ENCODE measurements at places on chromosomes 4 and X. TPM values are rescaled to one million over a fixed set of nuclear protein-coding genes. Genes with fewer than 3 reads are reported as not detected.

CXCL3 gene
- total RNA-seq, result not detected

GRCh38 chr4:189823591-189823990 is 117.1 kb upstream of the FRG1 start:
- no peak for DNase-seq

BCORL1 gene
- 0.74 TPM for total RNA-seq

DNA sequence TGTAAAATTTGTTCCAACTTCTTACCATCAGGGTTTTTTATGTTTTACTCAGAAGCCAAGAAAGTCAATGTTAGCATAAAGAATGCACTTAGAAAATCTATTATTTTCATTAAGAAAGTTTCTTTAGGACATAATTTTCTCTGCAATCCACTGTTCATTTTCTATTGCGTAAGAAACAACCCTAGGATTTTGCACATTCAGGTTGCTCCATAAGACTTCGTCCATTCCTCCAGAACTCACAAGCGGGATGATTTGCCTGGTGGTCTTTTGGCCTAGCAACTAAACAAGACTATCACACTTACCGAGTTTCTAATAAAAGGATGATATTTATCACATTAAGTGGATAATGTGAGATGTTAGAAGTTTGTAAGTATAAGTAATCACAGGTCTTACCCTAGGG is 376.3 kb upstream of the INTU start:
- no peak for DNase-seq

GRCh38 chr4:171759274-171759673 is 53.9 kb upstream of the GALNTL6 start:
- no peak for DNase-seq

GRCh38 chr4:159269116-159269515 is 166.2 kb downstream of the RAPGEF2 start:
- no peak for DNase-seq

GRCh38 chrX:20224814-20225487 is 41.8 kb downstream of the RPS6KA3 start:
- peak; percentile 40 for DNase-seq

DNA sequence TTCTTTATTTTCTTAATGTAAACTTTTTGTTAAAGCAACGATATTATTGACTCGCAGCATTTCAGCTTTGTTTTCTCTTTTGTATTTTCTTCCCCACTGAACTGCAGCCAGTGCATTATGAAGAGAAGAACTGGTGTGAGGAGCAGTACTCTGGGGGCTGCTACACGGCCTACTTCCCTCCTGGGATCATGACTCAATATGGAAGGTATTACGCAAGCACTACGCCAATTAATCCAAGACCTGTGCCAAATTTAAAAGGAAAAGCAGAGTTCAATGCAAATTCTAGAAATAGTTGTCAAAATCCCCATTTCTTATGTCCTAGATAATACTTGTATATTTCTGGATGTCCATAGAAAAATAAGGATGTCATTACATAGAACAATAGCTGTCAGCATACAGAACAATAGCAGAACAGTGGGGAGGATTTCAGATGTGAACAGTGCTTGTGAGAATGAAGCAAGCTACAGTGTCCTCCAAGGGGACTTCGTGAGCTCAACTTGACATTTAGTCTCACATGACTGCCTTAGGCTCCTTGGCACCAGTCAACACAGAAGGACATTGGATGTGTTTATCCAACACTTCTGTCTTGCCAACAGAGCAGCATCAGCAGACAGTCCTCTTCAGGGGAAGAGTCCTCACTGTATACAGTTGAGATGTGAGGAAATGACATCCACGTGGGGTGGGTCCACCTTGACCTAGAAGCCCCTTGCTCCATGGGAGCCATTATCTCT is 85.9 kb downstream of the MAOA start:
- DNase-seq, result no peak

GRCh38 chr4:113957956-113958355 is 21.5 kb downstream of the ARSJ start:
- no peak for DNase-seq

- DNase-seq, result no peak
Measured at GRCh38 chr4:36226430-36227227, 17.7 kb downstream of the ARAP2 start.

RTL3 gene
- not detected for total RNA-seq

GRCh38 chr4:55409468-55410171 is 13.9 kb downstream of the TMEM165 start:
- DNase-seq, result peak; percentile 47

IL13RA2 gene
- 65.4 TPM for total RNA-seq

GRCh38 chrX:108298165-108298602 is 140.0 kb downstream of the COL4A6 start:
- DNase-seq, result no peak

HTR2C gene
- total RNA-seq, result 2.2 TPM

- DNase-seq, result no peak
Measured at GRCh38 chrX:13742397-13743176, 8.0 kb downstream of the OFD1 start.

XAGE1A gene
- 1.0 TPM for total RNA-seq

GRCh38 chrX:45873781-45874180 is 671.4 kb downstream of the ZNF674 start:
- DNase-seq, result no peak

- no peak for DNase-seq
Measured at GRCh38 chr4:3364634-3365314, 72.0 kb downstream of the RGS12 start.

DNA sequence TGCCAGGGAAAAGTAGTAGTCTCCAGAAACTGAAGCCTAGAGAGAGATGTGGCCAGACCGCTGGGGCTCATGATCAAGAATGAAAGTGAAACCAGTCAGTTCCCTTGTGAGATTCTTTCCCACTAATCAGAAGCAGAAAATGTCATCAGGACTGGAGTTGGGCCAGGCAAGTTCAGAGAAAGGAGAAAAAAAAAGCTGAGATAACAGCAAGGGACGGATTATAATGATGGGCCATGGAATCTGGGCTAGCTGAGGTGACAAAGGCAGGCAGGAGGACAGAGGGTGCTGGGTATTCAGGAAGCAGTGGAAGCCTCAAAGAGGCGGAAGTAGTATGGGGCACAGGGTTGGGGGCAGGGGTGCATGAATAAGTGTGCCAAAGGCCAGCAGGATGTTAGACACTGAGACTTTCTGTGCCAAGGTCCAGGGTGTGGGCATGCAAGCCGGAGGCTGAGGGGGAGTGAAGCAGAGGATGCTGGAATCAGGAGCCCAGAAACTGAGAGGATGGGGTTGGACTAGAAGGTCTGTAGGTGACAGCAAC is 2.5 kb downstream of the CXorf38 start:
- DNase-seq, result peak; percentile 75

DNA sequence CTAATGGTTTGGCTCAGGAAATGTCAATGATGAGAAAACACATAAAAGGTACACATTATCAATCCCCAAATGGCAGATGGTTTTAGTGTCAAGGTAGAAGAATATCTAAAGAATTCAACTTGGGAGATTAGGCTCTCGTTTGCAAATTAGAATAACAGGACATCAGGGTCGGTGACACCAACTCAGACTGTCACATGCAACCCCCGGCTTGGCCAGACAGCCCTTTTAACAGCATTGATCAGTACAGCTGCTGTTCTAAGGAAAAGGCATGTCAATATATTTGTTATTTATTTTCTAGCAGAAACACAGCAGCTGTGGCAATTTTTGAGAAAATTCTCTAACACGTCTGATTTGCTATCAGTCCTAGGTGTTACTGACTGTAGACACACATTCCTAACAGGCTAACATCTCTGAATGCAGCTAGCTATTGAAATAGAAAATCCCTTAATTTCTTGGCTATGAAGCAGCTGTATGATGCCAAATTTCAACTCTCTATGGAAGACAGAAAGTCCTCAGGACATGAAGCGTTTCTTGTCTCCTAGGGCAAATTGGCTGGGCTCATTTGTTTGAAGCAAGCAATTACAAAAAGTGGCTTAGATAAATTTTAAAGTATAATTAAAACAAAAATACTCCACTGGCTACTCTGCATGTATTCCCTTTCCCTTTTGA is 269.0 kb upstream of the CXXC4 start:
- no peak for DNase-seq

CYBB gene
- 0.19 TPM for total RNA-seq

DNA sequence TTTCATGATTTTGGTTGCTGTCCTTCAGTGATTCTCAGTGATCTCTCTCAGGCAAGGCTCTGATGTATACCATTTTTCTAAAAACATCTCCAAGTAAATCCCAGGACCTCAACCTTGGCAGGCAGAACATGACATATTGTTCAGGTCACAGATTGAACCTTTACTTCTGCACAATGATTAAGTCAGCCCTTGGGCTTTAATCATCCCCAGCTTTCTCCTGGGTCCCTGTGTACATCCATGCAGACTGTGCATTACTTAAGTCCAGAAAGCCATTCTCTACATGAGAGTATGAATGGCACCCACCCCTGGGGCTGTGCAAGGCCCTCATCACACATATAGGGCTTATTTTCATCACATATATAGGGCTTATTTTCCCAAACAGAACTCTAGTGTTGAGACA is 58.7 kb upstream of the ADAMTS3 start:
- no peak for DNase-seq

NLGN4X gene
- 1.5 TPM for total RNA-seq

GPRIN3 gene
- 0.41 TPM for total RNA-seq

GRCh38 chr4:12707381-12708175 is 776.6 kb downstream of the RAB28 start:
- DNase-seq, result no peak

DNA sequence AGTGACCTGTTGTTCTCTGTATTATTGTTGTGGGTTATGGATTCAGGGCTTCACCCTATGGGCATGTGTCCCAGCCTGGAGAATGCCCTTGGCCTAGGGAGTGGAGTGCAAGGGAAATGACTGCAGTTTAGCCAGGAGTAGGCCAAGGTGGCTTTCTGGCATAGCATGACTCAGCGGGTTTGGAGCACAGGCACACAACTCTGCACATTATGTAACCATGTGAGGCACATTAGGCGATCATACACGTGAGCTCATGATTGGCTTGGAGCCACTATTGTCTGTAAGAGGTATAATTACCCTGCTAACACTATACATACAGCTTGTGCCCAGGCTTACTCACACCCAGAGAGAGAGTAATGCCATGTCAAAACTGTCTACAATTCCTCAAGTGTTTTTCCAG is 35.1 kb upstream of the TACR3 start:
- DNase-seq, result peak; percentile 35

- DNase-seq, result no peak
Measured at GRCh38 chr4:85995361-85995760, 364.5 kb downstream of the MAPK10 start.

GRCh38 chr4:48270951-48271473 is 1.4 kb upstream of the TEC start:
- no peak for DNase-seq

HTN3 gene
- total RNA-seq, result not detected

DNA sequence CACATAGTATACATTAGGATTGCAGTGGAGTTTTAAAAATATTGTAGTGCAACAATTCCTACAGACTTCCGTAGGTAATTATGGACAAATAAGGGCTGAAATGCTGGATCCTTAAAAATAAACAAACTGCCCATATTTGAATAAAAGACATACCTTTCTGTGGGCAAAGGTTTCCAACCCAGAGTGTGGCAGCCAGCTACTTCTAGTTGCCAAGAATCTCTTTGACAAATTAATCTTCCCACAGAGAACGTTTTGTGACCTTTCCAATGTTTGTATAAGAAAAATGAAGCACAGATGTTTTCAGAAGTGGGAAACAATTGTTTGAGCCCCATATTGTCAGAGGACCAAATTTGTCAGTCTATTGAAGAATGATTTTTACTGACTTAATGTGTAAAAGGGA is 21.1 kb downstream of the GRPR start:
- DNase-seq, result no peak

DNA sequence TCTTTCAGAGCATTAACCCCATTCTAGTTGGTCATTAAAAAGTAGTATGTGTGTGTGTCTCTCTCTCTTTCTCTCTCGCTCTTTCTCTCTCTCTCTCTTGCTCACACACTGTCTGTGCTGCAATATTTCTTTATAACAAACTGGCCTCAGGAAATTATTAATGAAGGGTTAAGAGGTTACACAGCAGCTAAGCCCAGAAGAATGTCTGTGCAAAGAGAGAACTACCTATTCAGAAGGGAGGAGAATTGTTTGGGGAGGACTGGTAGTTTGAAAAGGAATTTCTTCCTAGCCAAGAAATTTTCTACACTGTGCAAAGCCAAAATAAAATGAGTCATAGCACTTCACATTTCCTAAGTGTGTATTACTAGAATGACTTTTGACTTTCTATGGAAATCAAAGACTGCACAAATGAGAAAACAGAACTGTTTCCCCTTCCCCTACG is 22.2 kb downstream of the PDGFC start:
- DNase-seq, result peak; percentile 51

GRCh38 chr4:121148621-121149020 is 15.5 kb downstream of the TNIP3 start:
- no peak for DNase-seq

DNA sequence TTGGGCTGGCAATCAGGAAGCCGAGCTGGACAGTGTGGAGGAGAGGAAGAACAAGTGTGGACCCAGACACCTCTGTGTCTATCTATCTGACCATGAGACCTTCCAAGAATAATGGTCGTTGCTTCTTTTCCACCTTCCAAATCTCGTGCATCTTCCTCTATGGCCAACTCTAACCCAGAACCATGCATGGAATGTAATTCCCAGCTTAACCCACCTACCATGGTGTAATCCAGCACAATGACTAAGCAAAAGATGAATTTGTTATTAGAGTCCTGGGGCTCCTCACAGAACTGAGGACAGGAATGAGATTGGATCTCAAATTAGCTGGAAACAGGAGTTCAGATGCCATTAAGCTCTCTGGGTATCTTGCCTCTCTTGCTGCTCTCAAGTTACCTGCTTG is 17.4 kb upstream of the TMEM184C start:
- DNase-seq, result no peak

NOX1 gene
- not detected for total RNA-seq

ALAS2 gene
- total RNA-seq, result not detected

GRCh38 chrX:45434231-45434630 is 233.6 kb upstream of the DIPK2B start:
- DNase-seq, result no peak

- no peak for DNase-seq
Measured at GRCh38 chrX:17680732-17681413, 56.4 kb upstream of the SCML1 start.

NUP62CL gene
- total RNA-seq, result 3.8 TPM

MAP7D2 gene
- total RNA-seq, result 0.03 TPM

DNA sequence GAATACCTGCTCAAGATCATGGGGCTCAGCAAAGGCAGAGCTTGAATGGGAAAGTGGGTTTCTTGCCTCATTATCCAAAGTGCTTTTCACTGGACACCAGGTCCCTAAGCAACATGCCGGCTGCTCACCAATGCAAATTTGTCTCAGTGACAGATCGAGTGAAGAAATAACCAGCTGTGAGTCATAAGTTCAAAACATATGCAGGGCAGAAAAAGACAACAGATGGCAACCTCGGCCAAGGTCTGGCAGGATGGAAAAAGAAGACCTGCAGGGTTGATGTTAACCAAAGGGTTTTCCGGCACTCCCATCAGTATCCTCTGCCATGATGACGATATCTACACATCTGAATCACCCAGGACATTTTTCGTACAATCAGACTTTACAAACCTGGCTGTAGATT is 124.1 kb downstream of the AFAP1 start:
- peak; percentile 76 for DNase-seq

GRCh38 chrX:5802391-5802790 is 426.3 kb downstream of the NLGN4X start:
- no peak for DNase-seq

GRCh38 chrX:118974088-118974907 is at the start of gene LONRF3:
Gene LONRF3, plus strand, starts transcription at chrX:118974618. Its CDS starts 163 bp downstream, at chrX:118974781.
- peak; percentile 4 for DNase-seq

COL4A6 gene
- 0.03 TPM for total RNA-seq

GRCh38 chrX:10030570-10030969 is 63.4 kb downstream of the CLDN34 start:
- DNase-seq, result no peak

ETDA gene
- not detected for total RNA-seq
